Right lobe of liver (tissue), 6 donors: ENCODE measurements at places on chromosomes 4 and X. TPM values are rescaled to one million over a fixed set of nuclear protein-coding genes. Genes with fewer than 3 reads are reported as not detected.

Gene FAT4
- total RNA-seq = 3.6 TPM

Gene SHOX
- total RNA-seq = not detected

Gene AVPR2
- total RNA-seq = not detected

Gene AWAT2
- not detected for total RNA-seq

- DNase-seq = no peak
Observed at GRCh38 chr4:110467400-110467799, 8.6 kb upstream of the ENPEP start.

DNA sequence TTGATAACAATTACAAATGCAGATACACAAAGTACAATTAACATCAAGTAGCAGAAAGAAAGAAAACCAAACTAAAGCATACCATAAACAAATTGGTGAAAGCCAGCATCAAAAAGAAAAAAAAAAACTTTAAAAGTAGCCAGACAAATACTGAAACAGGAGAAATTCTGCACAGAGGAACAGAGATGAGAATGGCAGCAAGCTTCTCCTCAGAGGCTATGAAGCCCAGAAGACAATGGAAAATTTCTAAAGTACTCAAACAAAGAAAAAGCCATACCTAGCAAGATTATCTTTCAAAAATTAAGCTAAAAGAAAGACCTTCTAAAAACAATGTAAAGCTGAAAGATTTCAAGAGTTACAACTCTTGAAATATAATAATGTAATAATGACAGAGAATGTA, 471.3 kb downstream of the SPOCK3 start:
- no peak for DNase-seq

DNA sequence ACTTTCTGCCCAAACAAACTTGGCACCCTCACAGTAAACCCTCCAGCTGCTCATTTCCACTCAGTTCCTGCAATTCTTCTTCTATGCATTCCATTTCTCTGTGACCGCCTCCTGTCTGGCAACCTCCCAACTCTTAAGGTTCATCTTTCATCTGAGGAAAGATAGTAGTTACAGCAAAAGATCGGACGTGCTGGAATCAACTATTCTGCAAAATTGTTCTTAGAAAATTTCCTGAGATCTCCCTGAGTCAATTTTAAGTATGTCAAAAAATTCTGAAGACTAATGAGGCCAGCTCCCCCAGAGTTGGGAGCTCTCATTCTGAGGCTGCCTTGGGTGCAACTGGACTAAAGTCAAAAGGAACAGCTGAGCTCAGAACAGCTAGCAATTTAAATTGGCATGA, 1026.0 kb downstream of the ADGRL3 start:
- DNase-seq = no peak

DNA sequence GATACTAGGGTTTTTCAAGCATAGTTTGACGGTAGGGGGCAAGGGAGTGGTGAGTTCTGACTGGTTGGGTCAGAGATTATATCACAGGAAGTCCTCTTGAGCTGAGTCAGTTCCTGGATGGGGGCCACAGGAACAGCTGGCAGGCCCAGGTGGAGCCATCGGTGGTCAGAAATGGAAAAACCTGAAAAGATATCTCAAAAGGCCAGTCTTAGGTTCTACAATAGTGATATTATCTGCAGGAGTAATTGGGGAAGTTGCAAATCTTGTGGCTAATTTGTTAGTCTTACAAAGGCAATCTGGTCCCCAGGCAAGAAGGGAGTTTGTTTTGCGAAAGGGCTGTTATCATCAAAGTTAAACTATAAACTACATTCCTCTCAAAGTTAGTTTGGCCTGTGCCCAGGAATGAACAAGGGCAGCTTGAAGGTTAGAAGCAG, 159.3 kb downstream of the PTCHD1 start:
- DNase-seq = no peak

DNA sequence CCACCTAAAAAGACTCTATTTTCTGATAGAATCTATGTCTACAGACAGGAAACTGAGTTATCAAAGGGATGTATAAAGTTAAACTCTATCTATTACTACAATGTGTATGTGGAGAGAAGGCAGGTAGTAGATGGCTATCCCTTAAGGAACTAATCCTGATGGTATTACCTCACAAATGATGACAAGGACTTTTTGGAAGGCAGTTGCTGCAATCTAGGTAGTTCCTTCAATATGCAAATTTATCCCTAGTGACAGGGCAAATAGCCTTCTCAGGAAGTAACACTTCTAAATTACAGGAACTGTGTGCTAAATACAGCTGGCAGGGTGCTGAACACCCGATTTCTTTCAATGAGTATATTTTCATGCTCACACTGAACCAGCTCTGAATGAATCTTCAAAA, 177.4 kb downstream of the COL25A1 start:
- DNase-seq = no peak

DNA sequence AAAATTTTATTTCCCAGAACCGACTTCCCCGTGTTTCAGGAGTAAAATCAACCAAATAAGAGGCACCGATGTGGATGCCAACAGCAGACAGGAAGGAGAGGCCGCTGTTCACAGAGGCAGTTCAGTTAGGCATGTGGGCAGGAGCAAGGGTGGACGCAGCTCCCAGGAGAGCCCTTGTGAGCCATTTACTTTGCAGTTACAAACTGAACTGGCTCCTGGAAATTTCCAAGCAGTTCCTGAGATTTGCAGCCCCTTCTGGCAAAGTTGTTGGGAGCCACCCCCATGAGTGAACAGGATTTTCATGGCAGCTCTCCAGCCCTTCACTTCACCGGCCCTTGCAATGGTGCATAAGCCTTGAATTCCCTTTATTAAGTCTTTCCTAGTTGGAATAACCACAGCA, 189.1 kb downstream of the AFAP1 start:
- no peak for DNase-seq

DNA sequence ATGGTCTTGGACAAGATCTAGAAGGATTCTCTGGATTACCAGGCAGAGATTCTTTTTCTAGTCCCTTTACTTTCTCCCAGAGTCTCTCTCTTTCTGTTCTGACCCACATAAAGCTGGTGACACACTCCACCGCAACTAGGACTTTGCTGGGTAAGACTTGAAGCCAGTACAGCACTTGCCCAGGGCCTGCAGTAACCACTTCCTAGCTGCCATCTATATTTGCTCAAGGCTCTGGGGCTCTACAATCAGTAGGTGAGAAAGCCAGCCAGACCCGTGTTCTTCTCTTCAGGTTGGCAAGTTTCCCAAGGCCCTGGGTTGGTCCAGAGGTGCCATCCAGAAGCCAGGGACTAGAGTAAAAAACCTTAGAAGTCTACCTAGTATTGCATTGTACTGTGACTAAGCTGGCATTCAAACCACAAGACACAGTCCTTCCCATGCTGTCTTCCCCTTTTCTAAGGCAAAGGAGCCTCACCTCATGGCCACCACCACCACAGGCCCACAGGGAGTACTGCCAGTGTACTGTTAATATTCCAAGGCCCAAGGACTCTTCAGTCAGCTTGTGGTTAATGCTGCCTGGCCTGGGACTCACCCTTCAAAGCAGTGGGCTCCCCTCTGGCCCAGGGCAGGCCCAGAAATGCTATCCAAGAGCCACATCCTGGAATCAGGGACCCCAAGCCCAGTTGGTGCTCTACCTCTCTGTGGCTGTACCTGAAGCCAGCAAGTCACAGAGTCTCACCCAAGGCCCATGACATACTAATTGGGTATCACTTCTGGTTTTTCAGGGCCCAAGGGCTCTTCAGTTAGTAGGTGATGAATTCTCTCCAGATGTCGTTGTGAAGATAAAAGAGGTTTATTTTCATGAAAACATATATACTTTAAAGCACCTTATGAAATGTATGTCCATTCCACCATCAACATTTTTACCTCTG, 54.7 kb downstream of the CD38 start:
- DNase-seq = no peak
